ENCODE measurements at places on chromosomes 5 and 9.

DNA sequence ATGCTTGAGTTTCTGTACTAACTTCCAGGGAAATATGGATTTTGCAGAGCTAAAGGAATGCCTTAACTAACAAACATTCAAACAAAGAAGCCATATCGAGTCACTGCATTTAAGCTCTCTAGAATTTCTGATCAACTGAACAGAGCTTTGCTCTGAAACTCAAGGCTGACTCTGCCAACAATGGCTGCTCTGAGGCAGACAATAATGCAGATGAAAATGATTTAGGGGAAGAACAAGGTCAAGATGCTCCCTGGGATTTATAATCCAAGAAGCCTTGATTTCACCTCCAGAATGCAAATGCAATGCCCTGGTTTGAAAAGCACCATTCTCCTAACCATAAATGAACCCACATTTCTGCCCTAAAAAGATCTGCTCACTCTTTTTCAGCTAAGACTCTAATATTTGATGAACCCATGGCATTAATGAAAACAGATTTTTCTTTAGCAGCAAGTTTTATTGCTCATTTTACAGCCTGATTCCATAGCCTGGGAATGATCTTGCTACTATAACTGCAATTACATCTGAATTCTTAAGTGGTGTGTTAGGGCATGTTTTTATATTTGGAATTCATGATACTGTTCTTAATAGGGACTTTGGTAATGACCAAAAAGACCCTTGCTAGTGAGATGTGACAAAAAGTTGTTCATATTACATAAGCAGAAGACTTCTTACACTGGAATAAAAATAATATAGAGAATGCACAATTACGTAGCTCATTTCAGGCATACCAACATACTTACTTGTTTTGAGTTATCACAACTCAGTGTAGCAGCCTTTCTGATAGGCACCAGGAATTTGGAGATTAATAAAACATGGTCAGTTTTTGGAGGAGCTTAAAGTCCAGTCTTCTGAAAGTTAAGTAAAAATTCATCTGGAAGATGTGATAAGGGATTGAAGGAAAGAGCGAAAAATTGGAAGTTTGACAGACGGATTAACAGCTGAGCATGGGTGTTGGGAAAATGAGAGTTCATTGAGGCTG lies 169.4 kb downstream of the TRPM3 start:
- no peak for DNase-seq

- DNase-seq, result no peak
These were observed at the start of gene PHF2 for GRCh38 chr9:93576258-93577077. Gene PHF2, plus strand, starts transcription at chr9:93576584. Its CDS starts 190 bp downstream, at chr9:93576774.

DNA sequence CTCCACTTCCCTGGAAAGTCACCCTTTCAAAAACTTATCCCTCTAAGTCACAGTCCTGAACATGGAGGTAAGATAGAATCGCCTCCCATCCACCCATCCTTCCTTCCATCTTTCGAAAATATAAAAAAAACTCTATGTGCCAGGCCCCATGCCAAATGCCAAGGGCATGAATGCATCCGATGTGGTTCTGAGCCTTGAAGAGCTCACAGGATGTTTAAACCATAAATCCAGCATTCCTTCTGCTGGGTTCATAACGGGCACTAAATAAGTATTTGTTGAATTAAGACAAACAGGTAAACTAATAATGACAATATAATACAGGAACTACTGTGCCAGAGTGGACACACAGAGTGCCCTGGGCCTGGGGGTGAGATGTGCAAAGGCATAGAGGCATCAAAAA lies 147.3 kb downstream of the TTLL11 start:
- no peak for DNase-seq

DNA sequence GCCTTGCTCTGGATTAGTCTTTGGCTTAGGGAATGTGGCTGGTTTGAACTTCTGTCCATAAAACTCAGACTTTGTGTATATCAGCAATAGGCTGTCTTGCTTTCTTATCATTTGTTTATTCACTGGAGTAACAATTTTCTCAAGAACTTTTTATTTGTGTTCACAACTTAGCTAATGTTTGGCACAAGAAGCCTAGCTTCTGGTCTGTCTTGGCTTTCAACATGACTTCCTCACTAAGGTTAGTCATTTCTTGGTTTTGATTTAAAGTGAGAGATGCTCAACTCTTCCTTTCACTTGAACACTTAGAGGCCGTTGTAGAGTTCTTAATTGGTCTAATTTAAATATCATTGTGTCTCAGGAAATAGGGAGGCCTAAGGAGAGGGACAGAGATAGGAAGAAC lies 4.9 kb downstream of the FBXO38 start:
- DNase-seq, result no peak

GRCh38 chr5:2553611-2554010 lies 197.9 kb downstream of the IRX2 start:
- no peak for DNase-seq

GRCh38 chr9:95640336-95640735 lies 123.6 kb upstream of the PTCH1 start:
- no peak for DNase-seq

- no peak for DNase-seq
These were observed 146.5 kb upstream of the IRX4 start for GRCh38 chr5:2029206-2029605.

- DNase-seq, result no peak
These were observed 96.2 kb downstream of the RICTOR start for GRCh38 chr5:38978036-38978435.

DNA sequence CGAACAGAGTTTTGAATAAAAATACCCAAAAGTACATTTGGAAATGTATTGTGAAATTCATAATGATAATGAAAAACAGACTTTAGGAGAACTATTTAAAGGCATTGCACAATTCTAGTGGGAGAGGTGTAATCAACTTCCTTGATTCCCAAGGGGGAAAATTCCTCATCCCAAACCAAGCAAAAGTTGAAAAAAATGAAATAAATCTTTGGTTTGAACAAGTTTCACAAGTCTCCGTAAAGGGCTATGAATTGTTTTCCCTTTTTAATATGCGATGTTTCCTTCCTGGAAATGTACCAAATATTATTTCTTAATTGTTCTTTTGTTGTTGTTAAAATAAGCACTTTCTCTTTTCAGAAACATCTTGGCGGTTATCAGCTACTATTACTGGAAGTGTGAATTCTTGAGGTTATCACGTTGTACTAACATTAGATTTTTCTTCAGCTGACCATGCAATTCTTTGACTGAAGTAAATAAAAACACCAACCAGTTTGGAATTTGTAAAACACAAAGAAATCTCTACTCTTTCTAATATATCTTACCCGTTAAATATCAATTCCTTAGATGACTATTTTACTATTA lies 59.3 kb downstream of the SVEP1 start:
- no peak for DNase-seq

- DNase-seq, result no peak
These were observed 171.3 kb downstream of the NR3C1 start for GRCh38 chr5:143231973-143232812.

DNA sequence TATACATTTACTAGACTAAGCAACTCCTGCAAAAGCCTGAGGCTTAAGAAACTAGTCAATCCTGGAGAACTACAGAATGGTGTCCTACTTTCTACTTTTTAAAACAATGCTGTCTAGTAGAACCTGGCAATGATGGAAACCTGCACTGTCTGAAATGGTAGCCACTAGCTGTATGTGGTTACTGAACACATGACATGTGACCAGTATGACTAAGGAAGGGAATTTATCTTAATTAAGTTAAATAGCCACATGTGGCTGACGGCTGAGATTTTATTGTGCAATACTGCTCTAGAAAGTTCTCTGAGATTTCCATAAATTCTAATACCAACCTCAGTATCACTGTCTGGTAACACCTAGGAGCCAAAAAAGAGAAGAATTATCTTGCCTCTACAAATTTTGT lies 44.9 kb upstream of the RAPGEF6 start:
- no peak for DNase-seq

GRCh38 chr5:115179394-115180164 lies 9.9 kb upstream of the TRIM36 start:
- no peak for DNase-seq

DNA sequence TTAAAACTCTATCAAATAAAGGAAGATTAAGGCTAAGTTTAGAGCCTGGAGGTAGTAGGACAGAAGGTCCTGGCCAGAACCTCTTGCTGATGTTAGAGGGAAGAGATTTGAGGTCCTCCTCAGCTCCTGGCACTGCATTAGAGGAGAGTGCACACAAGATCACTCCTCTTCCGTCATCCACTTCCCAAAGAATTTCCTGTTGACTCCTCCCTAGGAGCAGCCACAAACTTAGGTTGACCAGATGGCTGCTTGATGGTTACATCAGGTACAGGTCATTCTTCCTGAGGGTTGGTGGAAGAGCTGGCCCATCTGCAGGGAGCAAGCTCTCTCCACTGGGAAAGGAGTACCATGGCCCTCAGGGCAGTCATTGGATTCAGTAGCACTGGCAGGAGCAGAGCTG lies 93.9 kb upstream of the IL33 start:
- DNase-seq, result no peak

GRCh38 chr9:3746296-3747275 lies 220.8 kb upstream of the RFX3 start:
- no peak for DNase-seq

GRCh38 chr5:74316064-74316603 lies 324.4 kb downstream of the ENC1 start:
- DNase-seq, result peak; percentile 46

DNA sequence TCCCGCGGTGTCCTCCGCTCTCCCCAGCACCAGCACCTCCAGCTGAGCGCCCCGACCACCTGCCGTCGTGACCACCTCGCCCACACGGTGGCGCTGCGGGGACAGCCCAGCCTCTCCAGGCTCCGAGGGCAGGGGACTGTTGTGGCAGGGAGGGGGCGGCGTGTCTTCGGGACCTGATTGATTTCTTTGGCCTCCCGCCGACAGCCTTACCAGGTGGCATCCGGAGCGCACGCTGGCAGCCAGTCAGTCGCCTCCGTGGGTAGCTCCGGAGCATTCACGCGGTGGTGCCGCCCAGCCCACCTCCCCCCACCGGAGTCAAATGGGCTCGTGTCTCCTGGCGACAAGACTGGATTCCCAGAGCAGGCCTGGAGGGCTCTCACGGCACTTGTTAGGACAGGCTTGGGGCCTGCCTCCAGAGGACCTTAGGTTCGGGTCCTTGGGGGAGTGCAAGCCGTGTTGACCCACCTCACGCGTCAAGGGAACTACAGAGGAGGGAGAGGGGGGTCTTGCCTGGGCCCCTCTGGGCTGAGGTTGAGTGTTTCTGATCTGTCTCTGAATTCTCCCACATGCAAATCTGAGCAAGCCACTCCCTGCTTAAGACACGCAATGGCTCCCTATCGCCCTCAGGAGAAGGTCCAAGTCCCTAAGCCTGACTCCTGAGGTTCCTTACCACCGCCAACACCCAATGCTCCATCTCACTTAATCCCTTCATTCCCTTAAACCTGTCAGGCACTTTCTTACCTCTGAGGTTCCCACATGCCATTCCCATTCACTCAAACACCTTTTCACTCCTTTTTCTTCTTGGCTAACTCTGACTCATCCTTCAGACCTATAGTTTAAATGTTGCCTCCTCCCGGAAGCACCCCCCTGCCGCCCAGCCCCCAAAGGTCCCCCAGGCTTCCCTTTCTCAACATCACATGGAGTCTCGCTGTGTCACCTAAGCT lies 51.2 kb upstream of the GGTA1 start:
- DNase-seq, result no peak

- DNase-seq, result peak; percentile 13
These were observed 146.3 kb downstream of the TTC39B start for GRCh38 chr9:15160673-15161072.

DNA sequence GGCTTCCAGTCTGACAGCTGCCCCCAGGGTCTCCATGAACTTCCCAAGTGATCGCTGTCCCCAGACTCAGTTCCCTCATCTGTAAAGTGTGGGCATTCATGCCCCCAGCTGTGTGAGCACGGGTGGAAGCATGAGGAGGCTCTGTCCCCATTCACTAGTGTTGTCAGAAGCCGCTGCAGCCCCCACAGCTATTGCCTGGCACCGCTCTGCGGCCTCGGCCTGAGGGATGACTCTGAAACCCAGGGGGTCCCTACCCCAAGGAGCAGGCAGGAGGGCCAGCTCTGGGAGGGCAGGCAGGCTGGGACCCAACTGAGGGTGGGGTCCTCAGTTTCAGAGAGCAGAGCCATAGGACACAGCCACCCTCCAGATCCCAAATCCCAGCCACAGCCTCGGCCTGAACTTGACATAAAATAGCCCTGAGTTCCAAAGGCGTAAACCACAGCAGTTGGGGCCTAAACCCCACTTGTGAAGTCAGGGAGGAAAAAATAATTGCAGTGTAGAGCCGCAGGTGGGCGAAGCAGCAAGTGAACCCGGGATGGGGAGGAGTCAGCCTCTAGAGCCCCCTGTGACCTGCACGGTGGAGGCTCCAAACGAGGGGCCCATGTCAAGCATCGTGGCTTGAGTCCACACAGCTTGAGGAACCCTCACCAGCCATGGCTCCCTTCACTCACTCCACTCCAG lies 66.0 kb upstream of the ADAMTS2 start:
- DNase-seq, result no peak

GRCh38 chr5:94893412-94894135 lies 275.1 kb downstream of the SLF1 start:
- DNase-seq, result no peak

GRCh38 chr5:142119051-142119625 lies 10.6 kb downstream of the NDFIP1 start:
- no peak for DNase-seq

DNA sequence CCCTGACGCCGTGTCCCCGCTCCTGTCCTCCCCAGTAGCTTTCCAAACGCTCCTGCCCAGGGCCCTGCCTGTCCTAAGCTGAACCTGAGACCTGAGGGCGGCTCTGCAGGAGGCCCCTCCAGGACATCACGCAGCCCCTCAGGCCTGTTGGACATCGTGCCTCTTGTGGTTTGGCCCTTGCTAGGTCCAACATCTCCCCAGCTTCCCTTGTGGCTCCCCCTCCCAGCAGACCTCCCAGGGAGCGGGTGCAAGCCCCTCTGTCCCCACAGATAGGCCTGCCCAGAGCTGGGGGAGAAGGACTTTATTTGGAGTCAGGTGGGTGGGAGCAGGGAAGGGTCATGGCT lies 4.1 kb downstream of the OBP2B start:
- DNase-seq, result no peak

GRCh38 chr5:67510204-67510603 lies 313.6 kb upstream of the CD180 start:
- no peak for DNase-seq

DNA sequence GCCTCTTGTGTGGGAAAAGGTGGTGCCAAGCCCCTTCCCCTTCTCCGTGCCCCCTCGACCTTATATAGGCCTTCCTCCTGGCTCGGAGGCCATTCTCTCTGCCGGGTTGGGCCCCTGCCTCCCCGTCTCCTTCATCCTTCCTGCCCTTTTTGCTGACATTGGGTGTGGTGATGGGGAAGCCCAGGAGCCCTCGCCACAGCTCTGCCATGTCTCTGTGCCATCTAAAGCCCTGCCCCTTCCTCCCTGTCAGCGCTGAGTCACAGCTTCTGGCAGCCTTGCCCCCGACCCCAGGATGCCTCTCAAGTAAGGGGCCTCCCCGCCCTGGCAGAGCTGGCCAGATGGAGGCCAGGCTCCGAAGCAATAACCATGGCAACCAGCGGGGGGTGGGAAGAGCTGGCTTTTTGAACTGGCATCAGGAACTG lies 30.4 kb downstream of the JADE2 start:
- DNase-seq, result peak; percentile 47

- DNase-seq, result no peak
These were observed 115.4 kb upstream of the LMX1B start for GRCh38 chr9:126498331-126498730.

Measured in smooth muscle cell of the brain vasculature (primary cell).